Astrocyte of the cerebellum (primary cell): ENCODE measurements at places on chromosomes 4 and X.

DNA sequence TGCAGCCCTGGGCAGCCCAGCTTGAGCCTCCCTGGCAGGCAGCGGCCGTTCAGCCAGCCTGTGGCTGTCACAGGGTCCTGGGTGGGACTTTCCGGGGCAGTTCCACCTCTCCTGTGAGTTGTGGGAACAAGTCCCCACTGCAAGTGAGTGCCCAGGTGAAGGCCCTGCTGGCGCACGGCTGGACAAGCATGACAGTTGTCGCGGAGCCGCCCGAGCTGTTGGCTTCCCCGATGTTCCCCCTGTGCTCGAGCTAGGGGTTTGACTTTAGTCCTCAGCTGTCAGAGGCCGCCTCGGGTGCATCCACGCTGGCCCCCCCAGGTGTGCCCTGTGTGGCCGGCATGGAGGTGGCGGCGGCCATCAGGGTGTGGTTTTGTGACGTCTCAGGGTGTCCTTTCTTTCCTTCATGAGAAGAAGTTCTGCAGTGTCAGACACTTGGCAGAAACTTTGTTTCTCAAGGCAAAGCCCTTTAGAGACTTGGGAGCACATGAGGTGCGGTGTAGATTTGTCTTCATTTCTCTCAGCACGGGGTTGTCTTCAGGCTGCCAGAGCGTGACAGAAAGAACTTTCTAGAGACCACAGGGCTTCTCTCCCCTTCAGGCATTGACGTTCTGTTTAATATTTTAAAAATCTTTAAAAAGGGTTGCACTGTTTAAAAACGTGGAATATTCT, 69.4 kb upstream of the HGFAC start:
- no peak for DNase-seq

- no peak for DNase-seq
Observed at GRCh38 chr4:68570122-68570507, 6.0 kb downstream of the UGT2B17 start.

DNA sequence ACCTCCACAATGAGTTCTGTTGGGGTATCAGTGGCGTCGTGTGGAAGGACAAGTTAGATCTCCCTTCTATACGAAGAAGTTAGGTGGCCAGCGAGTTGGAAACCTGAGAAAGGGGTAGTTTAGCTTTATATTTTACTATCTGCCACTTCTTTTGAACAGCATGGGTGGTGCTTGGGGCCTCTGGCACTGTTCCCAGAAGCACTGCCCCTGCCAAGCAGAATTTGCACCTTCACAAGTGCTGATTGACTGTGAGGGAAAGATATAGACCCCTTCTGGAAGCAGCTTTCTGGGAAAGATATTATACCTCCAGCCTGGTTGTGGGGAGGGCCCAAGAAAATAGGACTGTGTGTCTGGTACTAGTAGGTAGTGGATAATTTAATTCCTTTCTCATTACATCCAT, 246.9 kb downstream of the FBXO8 start:
- no peak for DNase-seq

DNA sequence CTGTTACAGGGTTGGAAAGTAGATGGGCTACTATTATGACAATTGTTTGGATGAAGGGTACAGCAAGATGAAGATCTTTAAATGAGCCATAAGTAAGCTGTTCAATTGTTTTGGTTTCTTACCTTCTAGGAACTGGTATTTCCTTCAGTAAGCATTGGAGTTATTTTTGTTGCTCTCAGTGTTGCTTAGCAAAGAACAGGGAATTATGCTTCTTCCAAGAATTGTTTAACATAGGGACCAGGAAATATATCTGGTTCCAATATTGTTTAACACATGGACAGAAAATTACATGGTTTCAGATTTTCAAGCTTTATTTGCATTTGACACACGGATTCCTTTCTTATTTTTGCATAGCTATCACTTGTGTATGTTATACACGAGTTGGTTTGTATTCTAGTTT, 1999.0 kb downstream of the ARAP2 start:
- DNase-seq, result no peak

DNA sequence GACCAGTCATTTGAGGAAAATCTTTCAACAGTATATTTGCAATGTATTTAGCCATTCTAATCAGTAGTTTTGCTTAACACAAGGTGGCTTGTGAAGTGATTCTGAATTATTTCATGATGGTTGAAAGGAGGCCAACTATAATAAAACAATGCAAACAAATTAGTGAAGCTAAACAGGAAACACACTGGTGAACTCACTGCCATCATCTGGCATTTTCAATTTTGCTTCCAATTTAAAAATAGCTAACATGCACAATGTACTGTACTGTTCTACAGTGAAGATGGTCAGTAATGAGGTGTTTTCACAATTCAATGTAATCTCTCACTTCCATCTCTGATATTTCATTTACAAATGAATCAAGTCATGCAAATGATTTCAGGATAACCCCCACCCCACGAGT, 31.1 kb downstream of the PGRMC2 start:
- DNase-seq, result no peak

DNA sequence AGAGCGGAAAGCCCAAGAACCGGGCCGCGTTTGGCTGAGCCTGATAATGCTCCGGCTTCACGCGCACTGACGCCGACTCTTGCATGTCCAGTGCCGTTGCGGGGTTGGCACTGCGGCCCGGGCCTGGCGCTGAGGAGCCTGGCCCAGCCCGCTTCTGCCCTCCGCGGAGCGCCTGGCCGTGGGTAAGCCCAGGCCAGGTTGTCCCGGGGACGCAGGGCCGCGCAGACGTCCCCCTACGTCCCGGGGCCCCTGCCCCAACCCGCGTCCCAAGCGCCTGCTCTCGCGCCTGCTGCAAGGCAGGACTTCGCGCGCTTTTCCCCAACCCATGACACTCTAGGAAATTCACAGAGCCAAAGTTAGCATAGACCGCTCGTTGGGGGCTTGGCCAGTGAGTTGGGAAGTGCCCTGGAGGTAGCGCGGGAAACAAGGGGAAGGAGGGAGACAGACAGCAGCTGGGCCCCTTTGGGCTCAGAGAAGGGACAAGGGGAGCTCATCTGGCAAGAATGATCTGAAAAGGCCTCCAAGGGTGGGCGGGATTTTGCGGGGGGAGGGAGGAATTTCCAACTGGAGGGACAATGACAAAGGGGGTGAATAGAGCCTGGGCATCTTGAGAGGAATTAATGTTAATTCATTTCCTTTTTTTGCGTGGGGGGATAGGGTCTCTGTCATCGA, 665 bp upstream of the LRPAP1 start:
- no peak for DNase-seq

GRCh38 chr4:140808256-140808655, 52.1 kb upstream of the TBC1D9 start:
- DNase-seq, result no peak

DNA sequence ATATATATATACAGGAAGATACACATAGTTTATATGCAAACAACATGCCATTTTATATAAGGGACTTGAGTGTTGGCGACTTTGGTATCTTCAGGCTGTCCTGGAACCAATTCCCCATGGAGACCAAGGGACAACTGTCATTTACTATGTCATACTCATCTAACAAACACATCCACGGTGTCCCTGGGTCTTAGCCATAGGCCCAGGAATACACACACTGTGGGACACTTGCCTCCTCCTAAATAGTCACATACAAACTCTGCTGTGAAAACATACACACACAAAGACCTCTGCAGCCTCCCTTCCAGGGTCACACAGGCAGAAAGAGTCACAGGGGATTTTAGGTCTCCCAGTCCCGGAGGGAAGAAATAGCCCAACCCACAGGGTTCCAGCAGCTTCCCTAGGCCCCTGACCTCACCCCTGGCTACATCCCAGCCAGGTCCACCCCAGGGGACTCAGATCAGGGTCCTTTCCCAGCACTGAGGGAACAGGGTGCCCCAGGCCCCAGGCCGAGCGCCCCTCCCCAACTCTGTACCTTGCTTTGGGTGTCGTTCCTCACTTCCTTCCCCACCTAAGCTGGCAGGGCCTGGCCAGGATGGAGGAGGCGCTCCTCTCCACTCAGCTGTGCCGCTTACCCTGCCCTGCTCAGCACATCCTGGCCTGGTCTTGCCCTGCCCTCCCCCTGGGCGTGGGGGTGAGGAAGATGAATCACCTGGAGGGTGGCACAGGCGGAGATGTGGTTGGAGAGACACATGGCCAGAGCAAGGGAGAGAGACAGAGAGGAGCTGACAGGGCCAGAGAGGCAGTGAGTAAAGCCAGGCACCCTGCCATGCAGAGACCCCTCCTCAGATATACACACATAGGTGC, 21.8 kb downstream of the FGD1 start:
- DNase-seq, result no peak

- DNase-seq, result no peak
Observed at GRCh38 chr4:25448379-25449109, 71.5 kb downstream of the ANAPC4 start.

DNA sequence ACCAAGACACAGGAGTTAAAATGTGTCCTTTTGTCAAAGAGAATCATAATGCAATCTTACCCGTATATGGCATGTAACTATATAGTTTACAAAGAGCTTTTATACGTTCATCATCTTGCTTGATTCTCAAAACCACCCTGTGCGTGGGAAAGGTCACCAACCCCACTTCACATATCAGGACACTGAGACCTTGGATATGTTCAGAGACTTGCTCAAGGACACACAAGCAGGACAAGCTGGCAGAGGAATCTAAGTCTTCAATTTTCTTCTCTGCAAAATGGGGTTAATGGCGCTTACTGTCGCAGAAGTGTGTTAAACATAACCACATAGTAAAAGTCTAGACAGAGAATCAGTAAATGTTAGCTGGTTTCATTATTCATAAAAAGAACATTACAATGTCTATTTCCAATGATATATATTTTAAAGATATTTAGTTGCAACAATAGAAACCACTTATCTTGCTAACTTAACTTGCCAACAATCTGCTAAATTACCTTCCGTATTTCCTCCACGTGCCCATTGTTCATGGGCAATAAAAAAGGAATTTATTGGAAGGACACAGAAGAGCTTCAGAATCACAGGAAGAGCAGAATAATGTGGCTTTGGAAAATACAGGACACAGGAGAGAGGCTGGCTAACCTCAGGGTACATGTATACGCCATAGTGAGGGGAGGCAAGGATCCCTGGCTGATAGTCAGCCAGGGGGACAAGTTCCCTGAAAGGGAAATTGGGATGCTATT, 64.6 kb upstream of the TAPT1 start:
- no peak for DNase-seq

DNA sequence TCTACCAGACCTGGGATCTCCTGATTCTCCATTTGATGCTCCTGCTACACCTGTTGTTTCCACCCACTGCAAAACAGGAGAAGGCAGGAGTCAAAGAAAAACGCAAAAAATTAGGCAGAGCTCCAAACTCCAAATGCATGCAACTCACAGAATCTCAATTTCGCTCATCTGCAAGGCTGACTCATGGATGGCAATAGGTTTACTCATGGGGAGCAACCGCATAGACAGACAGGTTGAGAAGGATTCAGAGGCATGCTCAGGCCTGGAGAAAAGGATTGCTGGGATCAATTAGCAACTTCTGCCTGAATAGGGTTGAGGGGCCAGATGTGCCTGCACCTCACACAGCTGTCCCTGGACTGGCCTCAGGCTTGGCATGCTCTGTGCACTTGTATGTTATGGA, 231.0 kb downstream of the LDB2 start:
- peak; percentile 68 for DNase-seq

DNA sequence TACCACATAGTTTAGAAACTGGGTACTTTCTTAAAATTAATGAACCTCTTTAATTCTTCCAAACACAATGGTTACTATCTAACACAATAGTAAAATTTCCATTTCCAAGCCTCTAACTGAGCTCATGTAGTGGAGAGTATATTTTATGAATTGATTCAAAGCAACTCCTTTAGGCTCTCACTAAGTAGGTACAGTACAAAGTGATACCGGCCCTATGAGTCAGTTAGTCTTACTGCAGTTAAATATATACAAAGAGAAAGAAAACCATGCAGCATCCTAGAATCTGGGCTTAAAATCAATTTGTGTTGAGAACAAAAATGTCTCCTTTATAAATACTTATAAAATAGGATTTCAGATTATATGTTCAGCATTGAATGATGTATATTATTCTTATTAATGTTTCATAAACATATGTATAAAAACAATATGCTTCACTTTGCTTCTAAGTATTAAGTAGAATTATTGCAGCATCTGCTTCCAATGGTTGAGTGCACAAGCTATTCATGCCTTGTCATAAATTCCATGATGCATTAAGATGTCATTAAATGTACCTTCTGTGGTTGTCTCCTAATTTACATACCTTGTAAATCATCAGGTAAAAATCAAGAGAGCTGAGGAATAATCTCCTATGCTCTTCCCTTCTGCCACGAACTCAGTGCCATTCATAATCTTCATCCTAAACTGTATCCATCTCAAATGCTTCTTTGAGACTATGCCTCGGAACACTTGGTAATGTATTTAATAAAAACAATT, 1037.8 kb downstream of the STPG2 start:
- DNase-seq, result no peak

DNA sequence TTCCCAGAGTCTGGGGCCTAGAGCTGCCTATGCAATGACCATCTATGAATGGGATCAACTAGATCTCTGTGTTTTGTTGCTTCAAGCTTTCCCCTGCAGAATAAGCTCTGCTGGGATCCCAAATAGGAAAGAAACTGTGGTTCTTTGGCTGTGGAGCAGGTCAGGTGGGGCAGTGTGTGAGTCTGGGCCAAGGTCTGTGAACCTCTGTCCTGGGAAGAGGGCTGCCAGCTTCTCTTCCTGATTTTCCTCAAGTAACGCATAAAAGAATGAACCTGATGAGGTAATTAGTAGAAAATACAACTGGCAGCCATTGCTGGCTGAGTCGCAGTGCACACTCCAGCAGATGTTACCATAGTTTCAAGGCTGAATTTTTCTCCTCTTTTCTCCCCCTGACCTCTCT, 4.6 kb upstream of the PIN4 start:
- DNase-seq, result no peak

DNA sequence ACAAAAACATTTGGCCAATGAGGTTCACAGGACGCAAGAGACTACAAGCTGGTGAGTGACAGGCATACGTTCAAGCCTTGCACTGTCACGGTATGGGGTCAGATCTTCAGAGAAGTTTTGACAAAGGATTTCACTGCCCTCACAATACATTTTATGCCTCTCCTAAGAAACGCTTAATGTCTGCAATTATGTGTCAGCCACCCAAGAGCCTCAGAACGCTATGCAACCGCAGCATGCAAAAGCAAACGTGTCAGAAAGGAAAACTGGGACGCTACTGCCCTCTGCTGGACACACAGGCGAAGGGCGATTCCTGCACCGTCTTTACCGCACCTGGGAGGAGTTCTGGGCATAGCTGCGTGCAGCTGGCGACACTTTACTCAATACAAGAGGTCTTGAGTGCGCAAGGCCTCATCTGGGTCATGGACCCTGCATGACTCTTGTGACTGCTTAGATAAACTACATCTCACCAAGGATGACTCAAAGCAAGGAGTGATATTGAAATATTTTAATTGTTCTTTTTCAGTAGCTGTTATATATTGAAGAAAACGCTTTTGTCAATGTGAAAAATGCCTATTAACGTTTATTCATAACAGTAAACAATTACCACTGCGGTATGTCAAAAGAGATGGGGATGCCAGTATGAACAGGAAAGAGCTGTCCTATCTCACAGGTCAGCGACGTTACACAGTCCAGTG, 147.6 kb upstream of the FRG1 start:
- peak; percentile 24 for DNase-seq

- peak; percentile 5 for DNase-seq
Observed at GRCh38 chrX:21166272-21166982, 207.8 kb upstream of the CNKSR2 start.
